ENCODE measurements at places on chromosomes 1 and 21.

DNA sequence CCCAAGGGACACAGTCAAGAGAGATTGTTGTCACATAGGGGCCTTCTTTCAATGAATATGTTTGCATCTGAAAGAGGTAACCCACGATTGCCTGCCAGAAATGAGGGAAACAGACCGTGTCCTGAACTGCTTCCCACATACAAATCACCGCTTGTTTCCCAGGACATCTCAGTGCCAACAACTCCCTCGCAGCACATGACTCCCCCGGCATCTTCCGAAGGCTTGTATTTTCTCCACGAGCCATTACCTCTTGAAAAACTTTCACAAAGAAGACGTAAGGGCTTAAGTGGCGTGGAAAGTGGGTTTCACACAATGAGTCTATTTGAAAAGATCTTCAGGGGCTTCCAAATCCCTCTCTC is 31.6 kb upstream of the PDE9A start:
- H3K4me1 ChIP-seq: no peaks in the 10 kb centered on the region
- no peak for DNase-seq
- H3K27ac ChIP-seq: no peak overlapping the region
- H3K27me3 ChIP-seq: peaks cover 9% of the 10 kb centered on the region
- no peaks in the 10 kb centered on the region for H3K36me3 ChIP-seq

DNA sequence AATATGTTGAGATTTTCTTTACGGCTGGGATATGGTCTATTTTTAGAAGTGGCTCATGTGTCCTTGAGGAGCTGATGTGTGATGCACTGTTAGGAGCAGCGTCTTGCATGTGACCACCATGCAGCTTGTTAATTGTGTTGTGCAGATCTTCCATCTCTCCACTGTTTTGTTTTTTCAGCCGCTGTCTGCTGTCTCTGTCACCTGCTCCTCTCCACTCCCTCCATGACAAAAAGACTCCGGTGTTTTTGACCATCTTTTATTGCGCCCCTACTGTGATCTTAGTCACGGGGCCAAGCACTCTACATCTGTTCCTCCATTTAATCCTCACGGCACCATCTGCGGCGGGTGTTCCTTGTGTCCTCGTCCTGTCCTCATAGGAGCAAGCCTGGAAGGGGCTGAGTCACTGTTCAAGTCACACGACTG is 51.8 kb downstream of the ADARB1 start:
- no peak overlapping the region for H3K4me3 ChIP-seq
- DNase-seq: no peak
- H3K27ac ChIP-seq: no peak overlapping the region
- peaks cover 3% of the 10 kb centered on the region for H3K27me3 ChIP-seq
- no peaks in the 10 kb centered on the region for H3K36me3 ChIP-seq

DNA sequence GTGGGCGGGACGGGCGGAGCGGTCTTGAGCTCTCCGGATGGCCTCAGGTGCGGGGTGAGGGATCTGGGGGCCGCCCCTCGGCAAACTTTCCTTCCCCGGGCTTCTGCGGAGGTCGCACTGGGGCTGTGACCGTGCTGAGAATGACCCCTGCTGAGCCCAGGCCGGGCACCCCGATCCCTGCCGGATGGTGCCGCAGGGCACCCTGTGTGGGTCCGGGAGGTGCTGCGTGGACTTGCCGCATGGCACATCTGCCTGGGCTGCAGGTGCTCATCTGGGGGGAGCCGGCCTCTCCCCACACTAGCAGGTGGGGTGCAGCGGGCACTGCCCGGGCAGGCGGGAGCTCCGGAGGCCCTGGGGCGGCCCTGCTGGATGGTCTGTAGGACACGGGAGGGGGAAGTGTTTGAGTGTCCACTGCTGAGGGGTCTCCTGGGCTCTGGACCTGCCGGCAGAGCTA is 31.8 kb upstream of the PEX10 start:
- peaks cover 25% of the 10 kb centered on the region for H3K27me3 ChIP-seq
- no peaks in the 10 kb centered on the region for H3K4me1 ChIP-seq
- H3K36me3 ChIP-seq: no peaks in the 10 kb centered on the region
- DNase-seq: no peak
- H3K27ac ChIP-seq: no peak overlapping the region

- no peaks in the 10 kb centered on the region for H3K27me3 ChIP-seq
- no peaks in the 10 kb centered on the region for H3K36me3 ChIP-seq
- H3K27ac ChIP-seq: no peak overlapping the region
- no peak overlapping the region for H3K4me3 ChIP-seq
- peaks cover 11% of the 10 kb centered on the region for H3K4me1 ChIP-seq
- no peak for DNase-seq
These were observed 118.9 kb downstream of the TOMM20 start for GRCh38 chr1:235009561-235010306.

DNA sequence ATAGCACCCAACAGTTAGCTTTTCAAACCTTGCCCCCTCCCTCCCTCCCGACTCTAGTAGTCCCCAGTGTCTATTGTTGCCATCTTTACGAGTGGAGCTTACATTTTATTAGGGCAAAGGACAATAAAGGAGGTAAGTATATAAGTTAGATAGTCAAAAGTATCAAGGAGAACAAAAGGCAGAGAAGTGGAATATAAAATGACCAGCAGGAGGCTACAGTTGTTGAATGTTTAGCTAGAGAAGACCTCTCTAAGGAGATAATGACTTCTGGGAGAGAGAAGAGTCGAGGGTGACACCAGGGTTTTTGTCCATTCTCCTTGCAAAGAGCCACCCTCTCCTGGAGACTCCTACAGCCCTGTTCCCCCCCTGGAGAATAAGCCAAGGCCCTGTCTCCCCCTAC is 48.7 kb downstream of the SYT6 start:
- H3K27ac ChIP-seq: no peak overlapping the region
- no peak for DNase-seq
- no peak overlapping the region for H3K4me3 ChIP-seq
- H3K36me3 ChIP-seq: no peaks in the 10 kb centered on the region
- peaks cover 13% of the 10 kb centered on the region for H3K27me3 ChIP-seq

DNA sequence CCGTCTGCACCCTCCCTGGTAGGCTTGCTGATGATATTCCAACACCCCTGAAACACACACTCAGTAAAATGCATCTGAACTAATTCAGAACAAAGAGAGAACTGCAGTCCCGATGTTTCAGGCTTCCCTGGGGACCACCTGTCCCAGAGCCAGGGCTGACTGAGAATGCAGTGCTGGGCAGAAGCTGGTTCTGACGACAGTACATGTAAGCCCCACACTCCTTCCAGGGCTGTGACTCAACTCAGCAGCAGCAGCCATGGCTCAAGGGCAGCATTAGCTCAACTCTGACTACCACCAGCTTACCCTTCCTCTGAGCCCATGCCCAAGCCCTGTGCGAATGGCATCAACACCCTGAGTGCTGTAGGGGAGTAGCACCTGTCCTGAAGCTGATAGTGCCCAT is 56.4 kb upstream of the SIPA1L2 start:
- H3K4me1 ChIP-seq: no peaks in the 10 kb centered on the region
- no peak for DNase-seq
- no peak overlapping the region for H3K4me3 ChIP-seq
- H3K27ac ChIP-seq: no peak overlapping the region
- no peaks in the 10 kb centered on the region for H3K27me3 ChIP-seq

GRCh38 chr1:21703318-21703963 is 34.3 kb upstream of the RAP1GAP start:
- no peak overlapping the region for H3K4me3 ChIP-seq
- H3K4me1 ChIP-seq: no peaks in the 10 kb centered on the region
- H3K27ac ChIP-seq: peak overlapping the region; percentile 51
- peaks cover 3% of the 10 kb centered on the region for H3K36me3 ChIP-seq
- H3K27me3 ChIP-seq: no peaks in the 10 kb centered on the region

DNA sequence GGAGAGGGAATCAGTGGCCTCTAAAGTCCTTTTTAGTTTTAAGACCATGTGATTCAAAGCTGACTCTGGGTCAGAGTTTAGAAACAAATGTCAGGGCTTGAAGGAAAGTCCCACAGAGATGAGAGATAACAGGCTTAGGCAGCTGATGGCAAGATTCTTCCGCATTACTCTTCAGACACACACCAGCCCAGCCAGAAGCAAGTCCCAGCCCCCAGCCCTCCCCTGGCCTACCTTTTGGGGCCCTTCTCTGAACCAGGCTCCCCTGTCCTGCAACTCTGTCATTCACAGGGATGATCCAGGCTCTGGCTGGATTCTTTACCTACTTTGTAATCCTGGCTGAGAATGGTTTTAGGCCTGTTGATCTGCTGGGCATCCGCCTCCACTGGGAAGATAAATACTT is 13.1 kb upstream of the CASQ1 start:
- peaks cover 4% of the 10 kb centered on the region for H3K27me3 ChIP-seq
- no peaks in the 10 kb centered on the region for H3K36me3 ChIP-seq
- H3K4me1 ChIP-seq: no peaks in the 10 kb centered on the region

GRCh38 chr1:223772771-223773160 is 60.4 kb downstream of the CAPN2 start:
- DNase-seq: no peak
- H3K27ac ChIP-seq: no peak overlapping the region

DNA sequence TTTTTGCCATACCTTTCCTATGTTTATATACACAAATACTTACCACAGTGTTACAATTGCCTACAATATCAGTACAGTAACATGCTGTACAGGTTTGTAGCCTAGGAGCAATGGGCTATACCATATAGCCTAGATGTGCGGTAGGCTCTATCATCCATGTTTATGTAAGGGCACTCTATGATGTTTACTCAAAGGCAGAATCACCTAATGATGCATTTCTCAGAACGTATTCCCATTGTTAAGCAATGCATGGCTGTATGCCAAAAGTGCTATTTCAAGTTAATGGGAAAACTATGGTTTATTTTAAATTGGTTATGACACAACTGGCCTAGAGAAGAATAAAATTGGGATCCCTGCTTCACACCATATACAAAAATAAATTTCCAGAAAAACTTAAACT is 36.9 kb upstream of the DISP1 start:
- no peaks in the 10 kb centered on the region for H3K36me3 ChIP-seq
- peak; percentile 82 for DNase-seq
- H3K27ac ChIP-seq: no peak overlapping the region
- no peak overlapping the region for H3K4me3 ChIP-seq
- H3K27me3 ChIP-seq: no peaks in the 10 kb centered on the region
- no peaks in the 10 kb centered on the region for H3K4me1 ChIP-seq

DNA sequence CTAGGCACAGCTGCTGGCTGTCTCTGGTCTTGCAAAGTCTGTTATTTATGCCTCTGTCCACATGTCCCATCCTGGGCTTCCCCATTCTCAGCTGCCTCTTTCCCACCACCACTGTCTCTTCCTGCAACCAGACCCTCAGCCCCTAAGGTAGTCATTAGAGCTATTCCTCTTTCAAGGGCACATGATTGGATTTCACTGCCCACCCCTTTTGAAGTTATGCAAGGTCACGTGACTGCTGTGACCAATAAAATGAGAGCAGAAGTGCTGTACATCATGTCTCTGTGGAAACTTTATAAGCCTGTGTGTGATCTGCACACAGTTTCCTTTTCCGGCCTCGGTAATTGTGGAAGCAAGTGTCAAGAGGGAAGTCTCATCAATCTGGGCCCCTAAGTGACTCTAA is 136.6 kb upstream of the HMGB4 start:
- H3K27me3 ChIP-seq: no peaks in the 10 kb centered on the region
- no peak overlapping the region for H3K4me3 ChIP-seq
- DNase-seq: no peak
- H3K36me3 ChIP-seq: no peaks in the 10 kb centered on the region
- no peak overlapping the region for H3K27ac ChIP-seq

DNA sequence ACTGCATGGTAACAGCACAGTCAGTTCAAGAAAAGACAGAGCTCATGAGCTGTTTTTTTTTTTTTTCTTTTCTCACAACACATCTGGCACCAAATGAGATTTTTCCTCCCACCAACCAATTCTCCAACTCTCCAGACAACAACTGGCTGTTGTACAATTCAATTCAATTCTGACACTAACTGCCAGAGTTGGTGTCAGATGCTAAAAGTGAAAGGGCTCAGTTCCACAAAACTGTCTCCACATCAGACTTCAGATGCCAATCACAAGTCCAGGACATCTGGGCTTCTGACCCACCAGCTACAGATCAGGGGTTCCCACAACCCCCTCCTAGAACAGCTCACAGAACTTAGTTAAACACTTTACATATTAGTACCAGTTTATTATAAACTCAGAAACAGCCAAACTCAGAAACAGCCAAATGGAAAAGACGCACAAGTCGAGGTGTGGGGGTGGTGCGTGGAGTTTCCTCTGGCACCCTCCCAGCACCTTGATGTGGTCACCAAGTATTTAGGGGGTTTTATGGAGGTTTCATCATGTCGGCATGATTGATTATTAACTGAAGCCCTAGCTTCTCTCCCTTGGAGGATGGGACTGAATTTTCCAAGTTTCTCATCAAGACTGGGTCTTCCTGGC is 39.2 kb upstream of the LRRC8D start:
- no peak overlapping the region for H3K4me3 ChIP-seq
- H3K36me3 ChIP-seq: no peaks in the 10 kb centered on the region
- H3K27ac ChIP-seq: no peak overlapping the region
- no peaks in the 10 kb centered on the region for H3K27me3 ChIP-seq
- no peak for DNase-seq

DNA sequence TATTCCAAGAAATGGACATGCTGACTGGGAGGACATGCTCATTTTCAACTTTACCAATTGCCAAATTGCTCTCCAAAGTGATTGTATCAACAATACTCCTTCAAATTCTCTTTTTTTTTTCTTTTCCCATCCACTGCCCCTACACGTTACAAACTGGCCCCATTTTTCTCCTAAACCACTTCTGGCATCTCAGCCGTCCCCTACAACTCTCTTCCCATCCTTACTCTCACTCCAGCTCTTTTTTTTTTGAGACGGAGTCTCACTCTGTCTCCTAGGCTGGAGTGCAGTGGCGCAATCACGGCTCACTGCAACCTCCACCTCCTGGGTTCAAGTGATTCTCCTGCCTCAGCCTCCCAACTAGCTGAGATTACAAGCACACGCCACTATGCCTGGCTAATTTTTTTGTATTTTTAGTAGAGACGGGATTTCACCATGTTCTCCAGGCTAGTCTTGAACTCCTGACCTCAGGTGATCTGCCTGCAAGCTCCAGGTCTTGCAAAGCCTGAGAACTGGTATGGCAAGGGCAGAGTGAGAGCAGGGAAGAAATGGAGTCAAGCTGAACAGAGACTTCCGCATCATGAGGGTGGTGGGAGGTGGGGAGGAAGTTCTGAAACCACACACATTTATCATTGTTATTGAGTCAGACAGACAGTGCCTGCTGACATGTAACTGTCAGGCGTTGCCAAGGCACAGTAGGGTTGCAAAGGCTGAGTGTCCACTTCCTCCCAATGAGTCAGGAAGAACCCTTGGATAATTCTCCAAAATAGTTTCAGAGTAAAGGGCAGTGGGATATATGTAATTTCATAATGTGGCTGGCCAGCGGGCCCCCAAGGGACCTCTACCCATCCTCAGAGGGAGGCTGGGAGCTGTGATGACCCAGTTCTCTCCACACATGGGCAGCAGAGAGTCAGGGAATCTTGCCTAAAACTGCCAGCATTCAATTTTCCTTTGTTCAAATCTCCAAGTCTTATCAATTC is 17.4 kb downstream of the CELA3A start:
- H3K36me3 ChIP-seq: no peaks in the 10 kb centered on the region
- H3K27me3 ChIP-seq: no peaks in the 10 kb centered on the region
- no peak overlapping the region for H3K4me3 ChIP-seq
- DNase-seq: peak; percentile 90

DNA sequence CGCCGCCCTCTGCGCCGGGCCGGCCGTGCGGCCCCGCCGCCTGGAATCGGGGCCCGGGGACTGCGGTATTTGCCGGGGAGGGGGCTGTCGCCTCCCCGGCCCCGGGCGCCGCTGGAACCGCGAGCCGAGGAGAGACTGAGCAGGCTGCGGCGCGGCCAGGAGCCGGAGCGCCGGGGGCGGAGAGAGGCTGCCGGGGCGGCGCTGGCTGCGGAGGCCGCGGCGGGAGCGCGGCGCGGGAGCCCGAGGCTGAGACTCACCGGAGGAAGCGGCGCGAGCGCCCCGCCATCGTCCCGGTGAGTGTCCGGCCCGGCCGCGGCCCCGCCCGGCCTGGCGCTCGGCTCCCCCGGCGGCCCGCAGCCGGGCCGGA is 746 bp downstream of the DYRK1A start:
- H3K36me3 ChIP-seq: no peaks in the 10 kb centered on the region
- peak overlapping the region; percentile 97 for H3K27ac ChIP-seq
- DNase-seq: no peak
- peak overlapping the region; percentile 86 for H3K4me3 ChIP-seq
- no peaks in the 10 kb centered on the region for H3K4me1 ChIP-seq

All from fibroblast of lung (primary cell).